ENCODE measurements at places on chromosomes 2 and 18.

DNA sequence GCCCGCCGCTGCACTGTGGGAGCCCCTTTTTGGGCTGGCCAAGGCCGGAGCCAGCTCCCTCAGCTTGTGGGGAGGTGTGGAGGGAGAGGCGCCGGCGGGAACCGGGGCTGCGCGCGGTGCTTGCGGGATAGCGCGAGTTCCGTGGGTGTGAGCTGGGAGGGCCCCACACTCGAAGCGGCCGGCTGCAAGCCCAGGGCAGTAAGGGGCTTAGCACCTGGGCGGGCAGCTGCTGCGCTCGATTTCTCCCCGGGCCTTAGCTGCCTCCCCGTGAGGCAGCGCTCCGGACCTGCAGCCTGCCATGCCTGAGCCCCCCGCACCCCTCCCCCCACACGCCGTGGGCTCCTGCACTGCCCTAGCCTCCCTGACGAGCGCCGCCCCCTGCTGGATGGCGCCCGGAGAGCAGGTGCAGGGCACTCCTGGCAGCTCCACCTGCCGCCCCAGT lies 124.4 kb downstream of the CCDC178 start:
- DNase-seq: no peak

DNA sequence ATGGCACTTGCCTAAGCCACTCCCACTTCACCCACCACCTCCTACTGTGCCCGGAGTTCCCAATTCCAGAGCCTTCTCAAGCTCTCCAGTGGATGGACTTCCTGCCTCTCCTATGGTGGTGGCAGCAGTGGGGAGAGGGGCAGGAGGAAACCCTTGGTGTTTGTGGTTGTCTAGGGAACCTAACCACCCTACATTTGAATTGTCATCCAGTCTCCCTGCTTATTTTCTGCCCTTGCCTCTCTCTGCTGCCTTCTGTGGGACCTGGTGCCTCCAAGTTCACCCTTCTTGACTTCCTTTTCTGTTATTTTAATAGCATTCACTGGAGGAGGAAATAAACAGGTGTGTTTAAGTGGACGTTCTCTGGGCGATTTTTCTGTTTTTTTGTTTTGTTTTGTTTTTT lies 50.0 kb upstream of the HPCAL1 start:
- DNase-seq: no peak

- no peak for DNase-seq
Observed at GRCh38 chr2:46545015-46545839, 65.9 kb downstream of the TMEM247 start.

- DNase-seq: no peak
Observed at GRCh38 chr2:88195246-88195645, 25.1 kb downstream of the THNSL2 start.

DNA sequence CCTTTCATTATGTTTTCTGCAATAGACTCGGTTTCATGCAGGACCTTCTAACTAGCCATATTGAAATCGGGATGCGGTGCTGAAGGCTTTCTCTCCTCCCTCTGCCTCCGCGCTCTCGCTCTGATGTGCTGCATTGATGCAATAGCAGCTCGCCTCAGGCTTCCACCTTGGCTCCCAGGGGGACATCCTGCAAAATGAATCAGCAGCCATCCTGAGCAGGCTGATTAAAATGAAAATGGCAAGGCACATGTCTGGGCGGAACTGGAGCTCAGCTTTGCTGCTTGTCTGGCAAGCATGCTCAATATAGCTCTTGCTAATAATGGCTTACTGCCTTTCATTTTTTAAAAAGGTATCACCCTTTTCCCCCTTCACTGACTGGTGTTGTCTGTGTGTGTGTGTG lies 806 bp upstream of the MYT1L start:
- DNase-seq: no peak

GRCh38 chr2:47724221-47724981 lies 58.5 kb upstream of the MSH6 start:
- no peak for DNase-seq

DNA sequence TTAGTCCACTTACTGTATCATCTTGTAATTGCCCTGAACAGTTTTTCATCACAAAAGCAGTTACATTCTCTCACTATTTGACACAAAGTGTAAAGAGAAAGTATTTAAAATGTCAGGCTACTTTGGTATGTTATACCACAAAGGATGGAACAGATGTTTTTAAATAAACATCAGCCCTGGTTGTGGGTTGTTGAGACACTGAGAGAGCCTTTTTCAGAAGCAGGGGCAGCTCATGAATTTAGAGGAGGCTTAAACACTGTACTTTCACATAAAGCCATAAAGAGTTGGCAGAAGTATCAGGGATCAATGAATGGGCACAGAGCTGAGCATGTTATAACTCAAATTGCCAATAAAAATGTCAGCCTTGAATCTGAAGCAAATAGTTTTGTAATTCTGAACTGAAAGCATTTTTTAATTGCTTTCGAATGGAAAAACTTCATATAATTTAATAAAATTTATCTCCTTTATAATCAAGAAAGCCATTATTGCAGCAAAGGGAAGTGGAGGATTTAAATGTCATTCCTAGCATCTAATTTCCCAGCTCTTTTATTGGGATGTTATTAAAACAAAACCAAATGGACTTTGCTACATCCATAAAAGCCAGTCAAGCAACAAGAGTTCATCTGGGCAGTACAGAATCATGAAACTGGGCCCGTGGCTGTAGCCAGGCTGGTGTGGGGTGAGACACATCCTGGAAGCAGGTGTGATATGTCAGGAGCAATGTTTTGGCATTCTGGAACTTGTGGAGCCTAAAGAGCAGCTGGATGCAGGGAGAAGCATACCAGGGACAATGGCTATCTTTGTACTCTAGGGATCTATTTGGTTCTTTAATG lies 95.1 kb upstream of the NT5C1B start:
- no peak for DNase-seq

DNA sequence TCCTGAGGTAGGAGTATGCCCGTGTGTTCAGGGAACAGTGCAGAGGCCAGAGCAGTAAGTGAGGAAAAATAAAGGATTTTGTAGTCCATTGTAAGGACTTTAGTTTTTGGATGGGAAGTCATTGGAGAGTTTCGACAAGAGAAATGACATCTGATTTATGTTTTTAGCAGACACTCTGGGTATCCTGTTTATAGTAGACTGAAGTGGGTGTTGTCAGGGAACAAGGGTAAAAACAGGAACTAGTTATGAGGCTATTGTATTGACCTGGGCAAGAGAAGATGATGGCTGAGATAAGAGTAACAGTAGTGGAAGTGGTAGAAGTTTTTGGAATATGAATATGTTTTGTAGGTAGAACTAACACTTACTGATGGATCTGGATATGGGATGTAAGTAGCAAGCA lies 59.8 kb downstream of the GTF2A1L start:
- no peak for DNase-seq

DNA sequence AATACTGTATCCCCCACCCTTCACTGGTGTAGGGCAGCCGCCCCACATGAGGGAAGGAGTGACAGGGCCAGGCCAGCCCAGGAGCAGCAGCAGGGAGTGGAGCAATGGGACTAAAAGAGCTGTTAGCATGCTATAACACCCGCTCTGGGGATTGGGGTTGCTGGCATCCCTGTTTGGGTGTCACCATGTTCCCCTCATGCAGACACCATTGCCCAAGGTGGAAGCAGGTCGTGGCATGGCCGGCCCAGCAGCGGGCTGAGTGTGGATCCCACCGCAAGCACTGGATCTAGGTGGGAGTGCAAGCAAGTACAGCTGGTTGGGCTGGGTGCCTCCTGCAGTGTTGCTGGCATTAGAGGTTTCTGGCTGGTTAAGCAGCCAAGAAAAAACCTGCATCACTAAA lies 3.3 kb upstream of the SULT6B1 start:
- no peak for DNase-seq

DNA sequence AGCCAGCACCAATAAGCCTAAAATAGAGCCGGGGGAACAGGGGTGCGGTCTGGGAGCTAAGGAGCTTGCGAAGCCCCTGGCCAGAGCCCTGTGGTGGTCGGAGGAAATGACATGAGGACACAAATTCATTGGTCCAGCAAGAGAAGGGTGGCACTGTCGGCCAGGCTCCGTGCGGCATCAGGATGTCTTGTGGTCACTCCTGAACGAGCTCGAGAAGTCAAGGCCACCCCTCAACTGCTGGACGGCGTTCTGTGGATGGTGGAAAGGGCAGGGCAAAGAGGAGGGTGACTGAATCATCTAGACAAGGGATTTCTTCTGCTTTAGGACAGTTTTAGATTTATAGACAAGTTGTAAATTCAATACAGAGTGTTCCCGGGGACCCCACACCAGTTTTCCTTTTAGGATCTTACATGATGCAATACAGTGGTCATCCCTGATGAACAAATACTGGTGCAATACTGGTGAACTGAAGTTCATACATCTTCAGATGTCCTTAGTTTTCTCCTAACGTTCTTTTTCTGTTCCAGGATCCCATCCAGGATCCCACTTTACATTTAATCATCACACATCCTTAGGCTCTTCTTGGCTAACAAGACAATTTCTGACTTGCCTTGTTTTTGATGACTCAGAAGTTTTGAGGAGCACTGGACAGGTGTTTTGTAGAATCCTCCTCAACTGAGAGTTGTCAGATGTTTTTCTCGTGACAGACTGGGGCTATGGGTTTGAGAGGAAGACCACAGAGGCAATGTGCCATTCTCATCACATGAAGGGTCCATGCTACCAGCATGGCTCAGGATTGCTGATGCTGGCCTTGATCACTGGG lies 13.2 kb downstream of the EDAR start:
- DNase-seq: no peak

- DNase-seq: no peak
Observed at GRCh38 chr2:102315921-102316320, 4.6 kb downstream of the IL1RL1 start.

DNA sequence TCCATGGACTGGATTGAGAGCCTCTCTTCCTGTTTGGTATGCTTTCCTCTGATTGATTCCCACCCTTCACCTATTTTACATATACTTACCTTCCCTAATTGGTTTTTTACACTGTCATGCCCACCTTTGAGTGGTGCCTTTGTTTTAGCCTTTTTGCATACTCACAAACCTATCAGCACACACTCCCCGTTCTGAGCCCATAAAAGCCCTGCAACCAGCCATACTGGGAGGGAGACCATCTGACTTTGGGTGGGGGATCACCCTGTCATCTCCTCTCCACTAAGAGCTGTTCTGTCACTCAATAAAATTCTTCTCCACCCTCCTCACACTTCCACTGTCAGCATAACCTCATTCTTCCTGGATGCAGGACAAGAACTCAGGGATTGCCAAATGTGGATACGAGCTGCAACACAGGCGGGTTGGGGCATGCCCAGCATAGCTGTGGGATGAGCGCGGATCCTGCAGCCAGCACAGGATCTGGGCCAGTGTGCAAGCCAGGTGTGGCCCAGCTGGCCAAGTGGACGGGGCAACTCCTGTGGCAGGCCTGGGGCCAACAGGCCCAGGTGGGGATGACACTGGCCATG lies 9.4 kb upstream of the MOB1A start:
- DNase-seq: no peak

GRCh38 chr18:48859311-48860268 lies 91.2 kb downstream of the SMAD7 start:
- DNase-seq: no peak

- no peak for DNase-seq
Observed at GRCh38 chr2:3769766-3770165, 66.4 kb downstream of the DCDC2C start.

GRCh38 chr18:73924836-73925235 lies 222.8 kb downstream of the FBXO15 start:
- DNase-seq: no peak

- DNase-seq: no peak
Observed at GRCh38 chr2:164084066-164084465, 348.3 kb upstream of the FIGN start.

- DNase-seq: no peak
Observed at GRCh38 chr18:65994302-65994701, 243.5 kb downstream of the CDH7 start.

DNA sequence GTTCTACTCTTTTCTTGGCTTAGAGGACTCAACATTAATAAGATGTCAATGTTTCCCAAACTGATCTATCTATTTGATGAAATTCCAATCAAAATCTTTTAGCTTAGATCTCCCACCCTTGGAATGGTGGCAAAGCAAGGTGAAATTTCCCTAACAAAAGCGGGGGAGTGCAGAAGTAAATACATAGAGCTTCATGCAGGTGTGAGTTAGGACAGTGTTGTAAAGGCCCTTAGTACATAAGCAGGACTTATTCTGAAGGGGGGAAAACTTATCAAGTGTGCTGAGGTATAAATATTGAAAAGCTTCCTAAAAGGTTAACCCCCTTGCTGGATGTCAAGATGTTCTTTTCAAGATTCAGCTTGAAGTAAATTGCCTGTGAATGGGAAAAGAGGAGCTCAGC lies 608.6 kb upstream of the CELF4 start:
- no peak for DNase-seq

GRCh38 chr18:79677221-79677620 lies 2.4 kb upstream of the CTDP1 start:
- no peak for DNase-seq

DNA sequence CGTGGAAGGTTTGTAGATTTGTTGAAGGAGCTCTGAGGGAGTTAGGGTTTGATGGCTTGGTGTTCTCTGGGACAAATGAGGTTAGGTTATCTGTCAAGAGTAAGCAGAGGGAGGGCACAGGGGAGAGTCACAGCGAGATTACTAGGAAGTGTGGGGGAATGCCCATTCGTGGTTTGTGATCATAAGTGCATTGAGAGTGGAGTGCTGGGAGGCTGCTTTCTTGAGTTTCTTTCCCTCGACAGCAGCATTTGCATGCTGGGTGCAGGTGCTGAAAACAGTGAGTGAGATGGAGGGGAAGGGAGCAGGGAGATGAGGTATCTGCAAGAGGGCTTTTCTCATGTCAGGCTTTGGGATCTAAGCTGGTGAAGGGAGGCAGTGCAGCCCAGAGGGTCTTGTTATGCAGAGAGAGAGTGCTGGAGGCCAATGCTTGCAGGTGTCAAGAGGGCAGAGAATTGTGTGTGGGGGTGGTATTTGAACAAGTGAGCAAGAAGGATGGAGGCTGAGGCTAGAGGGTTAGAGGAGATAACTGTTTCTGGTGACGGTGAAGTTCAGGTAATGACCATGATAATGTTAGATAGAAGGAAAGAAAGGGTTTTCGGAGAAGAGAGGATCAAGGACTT lies 8.8 kb downstream of the RALB start:
- peak; percentile 73 for DNase-seq

DNA sequence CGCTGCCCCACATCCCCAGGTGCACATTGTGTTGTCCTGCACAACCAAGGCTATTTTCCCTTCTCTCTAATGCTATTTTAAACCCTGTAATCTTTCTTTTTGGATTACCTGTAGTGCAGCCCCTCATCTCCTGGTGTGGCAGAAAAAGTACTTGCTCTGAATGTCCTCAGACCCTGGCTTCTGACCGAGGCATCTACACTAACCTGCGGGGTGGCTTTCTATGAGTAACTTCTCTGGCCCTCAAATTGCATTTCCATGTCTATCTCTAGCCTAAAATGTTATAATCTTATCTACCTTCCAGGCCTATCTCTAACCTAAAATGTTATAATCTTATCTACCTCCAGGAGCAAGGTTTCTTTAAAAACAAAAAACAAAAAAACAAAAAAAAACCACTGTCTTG lies 18.2 kb upstream of the SP5 start:
- DNase-seq: no peak

DNA sequence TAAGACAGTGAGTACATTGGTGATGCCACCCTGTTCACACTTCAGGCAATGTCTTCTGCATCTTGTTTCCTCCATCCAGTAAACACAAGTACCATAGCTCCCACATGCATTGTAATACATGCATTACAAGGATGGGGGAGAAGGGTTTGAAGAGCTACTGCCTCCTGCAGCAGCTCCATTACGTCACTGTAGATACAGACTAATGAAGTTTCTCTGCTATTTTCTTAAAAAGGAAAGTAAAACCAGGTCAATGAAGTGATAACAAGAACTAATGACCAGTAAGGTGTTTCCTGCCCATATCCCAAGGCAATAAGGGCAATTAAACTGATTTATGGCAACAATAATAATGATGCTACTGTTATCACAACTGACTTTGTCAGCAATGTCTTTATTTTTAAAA lies 18.2 kb upstream of the BBS5 start:
- DNase-seq: no peak

GRCh38 chr2:42841344-42841743 lies 49.0 kb upstream of the HAAO start:
- no peak for DNase-seq

All from T-helper 2 cell treated with Interferon-gamma antibody and Interleukin-4, amounts not matched to agents 5 μg/mL and 100 μg/mL, for 36 hours (primary cell).